Umbilical cord (tissue), 2 donors: ENCODE measurements at places on chromosomes 3 and 15.

DNA sequence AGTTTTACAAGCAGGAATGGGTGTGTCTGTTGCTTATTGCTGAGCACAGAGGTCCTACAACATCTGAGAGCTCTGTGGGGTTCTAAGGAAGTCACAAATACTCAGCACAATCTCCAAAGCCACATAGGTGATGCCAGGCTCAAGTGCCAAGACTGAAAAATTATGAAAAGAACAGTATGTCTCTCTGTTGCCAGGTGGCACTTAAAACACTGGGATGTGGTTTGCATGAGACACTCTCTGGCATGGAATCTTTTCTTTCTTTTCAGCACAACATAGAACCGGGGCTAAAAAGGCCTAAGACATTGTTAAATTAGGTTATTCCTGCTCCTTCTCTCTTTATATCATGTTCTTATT is 127.3 kb upstream of the PRICKLE2 start:
- peak; percentile 14 for DNase-seq

- no peak for DNase-seq
Observed at GRCh38 chr15:34512628-34513027, 70.8 kb downstream of the GOLGA8B start.

- DNase-seq: no peak
Observed at GRCh38 chr3:44171891-44172290, 69.8 kb upstream of the TOPAZ1 start.

DNA sequence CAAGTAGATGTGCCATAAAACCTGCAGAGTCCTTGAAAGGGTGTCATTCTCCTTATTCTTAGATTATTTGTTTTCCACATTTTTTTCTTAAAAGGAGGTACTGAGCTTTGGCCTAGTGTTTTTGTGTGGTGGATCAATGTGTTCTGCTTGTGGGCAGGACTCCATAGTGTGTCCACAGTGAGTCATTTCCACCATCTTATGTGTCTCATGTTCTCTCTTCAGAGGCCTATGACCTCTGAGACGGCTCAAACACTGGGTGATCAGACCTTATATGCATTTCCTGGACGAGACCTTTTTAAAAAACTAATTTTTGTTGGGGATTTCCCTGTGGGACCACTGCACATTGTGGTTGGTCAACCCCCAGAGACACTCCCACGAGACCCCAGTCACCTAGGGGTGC is 93.4 kb downstream of the CHCHD4 start:
- no peak for DNase-seq

DNA sequence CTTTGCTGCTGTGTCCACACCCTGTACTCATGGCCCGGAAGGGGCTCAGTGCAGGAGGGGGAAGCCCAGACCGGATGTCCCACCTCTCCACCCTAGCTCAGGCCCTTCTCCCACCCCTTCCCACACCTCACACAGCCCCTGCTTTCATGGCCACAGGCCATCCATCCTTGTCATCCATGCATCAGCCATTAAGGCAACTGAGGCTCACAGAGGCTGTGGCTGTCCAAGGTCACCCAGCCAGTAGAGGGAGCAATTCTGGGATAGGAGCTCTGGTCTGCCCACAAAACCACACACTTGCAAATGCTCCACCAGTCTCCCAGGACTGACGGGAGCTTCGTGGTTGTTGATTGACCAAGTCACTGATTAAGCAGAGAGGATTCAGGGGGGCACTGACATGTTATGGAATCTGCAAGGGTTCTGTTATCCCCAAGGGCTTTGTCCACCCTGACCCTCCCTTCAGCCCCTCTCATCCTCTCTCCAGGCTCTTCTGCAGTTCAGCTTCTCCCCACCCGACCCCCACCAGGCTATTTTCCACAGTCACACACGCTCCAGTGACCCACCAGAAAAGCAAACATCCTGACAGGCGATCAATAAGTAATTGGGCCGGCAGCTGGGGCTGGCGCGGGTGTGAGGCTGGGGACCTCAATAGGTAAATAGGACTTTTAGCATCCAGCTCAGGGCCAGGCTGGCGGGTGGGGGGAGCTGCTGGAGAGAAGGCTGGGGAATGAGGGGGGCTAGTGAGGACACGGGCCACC is 15.1 kb downstream of the LINGO1 start:
- no peak for DNase-seq

DNA sequence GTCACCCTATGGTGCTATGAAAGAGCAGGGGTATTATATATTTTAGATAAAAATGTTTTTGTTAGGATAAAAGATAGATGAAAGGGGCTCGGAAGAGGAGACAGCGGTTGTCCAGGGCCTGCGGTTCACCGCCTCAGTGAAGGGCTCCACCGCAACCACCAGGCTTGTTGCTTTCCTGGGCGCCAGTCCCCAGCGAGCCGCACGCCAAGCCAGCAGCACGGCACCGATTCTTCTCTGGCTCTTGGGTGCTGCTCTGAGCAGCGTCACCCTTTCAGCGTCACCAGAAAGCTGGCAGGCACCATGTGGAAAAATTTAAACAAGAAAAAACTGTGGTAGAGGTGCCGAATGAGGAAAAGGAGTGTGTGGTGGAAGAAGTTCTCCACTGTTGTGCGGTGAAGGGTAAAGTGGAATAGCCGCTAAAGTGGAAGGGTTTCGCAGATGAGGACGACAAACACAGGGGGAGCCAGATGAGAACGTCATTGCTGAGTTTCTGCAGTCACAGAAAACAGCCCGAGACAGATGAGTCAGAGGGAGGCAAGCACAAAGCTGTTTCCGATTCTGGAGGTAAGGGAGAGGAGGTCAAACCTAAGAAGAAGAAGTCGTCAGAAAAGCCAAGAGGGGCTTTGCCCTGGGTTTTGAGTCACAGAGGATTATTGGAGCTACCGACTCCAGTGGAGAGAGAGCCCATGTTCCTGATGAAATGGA is 569.2 kb downstream of the ZBBX start:
- DNase-seq: no peak

DNA sequence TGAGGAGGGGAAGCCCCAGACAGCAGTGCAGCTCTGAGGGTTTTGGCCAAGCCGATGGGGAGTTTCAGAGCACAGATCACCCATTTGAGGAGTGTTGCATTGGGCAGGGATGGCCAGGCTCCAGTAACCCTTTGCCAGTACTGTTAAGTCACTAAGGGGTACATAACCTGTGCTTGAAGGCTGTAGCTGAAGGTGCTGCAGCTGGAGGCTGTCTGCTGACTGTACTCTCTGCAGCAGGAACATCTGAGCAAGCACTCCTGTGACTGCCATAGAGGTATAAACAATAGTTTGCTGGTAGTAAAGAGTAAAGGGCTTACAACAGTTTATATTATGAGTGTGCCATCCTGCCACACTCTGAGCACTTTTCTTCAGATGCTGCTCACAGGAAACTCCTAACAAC is 297.8 kb downstream of the EPHA3 start:
- no peak for DNase-seq

DNA sequence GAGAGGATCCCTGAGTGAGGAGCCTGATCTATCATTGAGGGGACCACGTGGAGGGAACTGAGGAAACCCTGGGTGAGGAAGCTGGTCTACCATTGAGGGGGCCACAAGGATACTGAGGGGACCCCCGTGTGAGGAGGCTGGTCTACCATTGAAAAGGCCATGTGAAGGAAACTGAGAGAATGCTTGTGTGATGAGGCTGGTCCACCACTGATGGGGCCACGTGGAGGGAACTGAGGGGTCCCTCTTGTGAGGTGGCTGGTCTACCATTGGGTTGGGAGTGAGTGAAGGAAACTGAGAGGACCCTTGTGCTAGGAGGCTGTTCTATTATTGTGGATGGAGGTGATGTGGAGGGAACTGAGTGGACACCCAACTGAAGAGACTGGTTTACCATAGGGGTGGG is 161.3 kb downstream of the FBLN2 start:
- DNase-seq: no peak

DNA sequence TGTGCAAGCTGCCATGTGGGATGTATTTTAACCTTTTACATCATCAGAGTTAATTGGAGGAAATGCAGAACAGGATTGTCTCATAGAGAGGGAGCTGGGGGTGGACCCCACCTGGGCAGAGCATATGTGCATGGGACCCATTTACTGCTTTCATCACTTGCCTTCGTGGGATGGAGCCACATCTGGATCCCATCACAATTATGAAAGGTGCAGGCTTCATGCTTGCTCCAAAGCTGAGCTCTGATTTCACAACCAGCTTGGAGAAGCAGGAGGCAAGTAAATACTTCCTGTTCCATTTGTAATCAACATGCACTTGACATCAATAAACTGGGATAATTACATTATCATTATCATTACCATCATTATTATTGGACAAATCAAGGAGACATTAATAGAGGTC is 161.9 kb downstream of the ALDH1A2 start:
- no peak for DNase-seq

- no peak for DNase-seq
Observed at GRCh38 chr3:161413855-161414210, 42.5 kb upstream of the SPTSSB start.

GRCh38 chr3:115321400-115321805 is 174.3 kb upstream of the ZBTB20 start:
- no peak for DNase-seq
